ENCODE measurements at places on chromosomes 13 and 19.

GRCh38 chr19:10863107-10863717 lies 8.1 kb upstream of the CARM1 start:
- DNase-seq = no peak

DNA sequence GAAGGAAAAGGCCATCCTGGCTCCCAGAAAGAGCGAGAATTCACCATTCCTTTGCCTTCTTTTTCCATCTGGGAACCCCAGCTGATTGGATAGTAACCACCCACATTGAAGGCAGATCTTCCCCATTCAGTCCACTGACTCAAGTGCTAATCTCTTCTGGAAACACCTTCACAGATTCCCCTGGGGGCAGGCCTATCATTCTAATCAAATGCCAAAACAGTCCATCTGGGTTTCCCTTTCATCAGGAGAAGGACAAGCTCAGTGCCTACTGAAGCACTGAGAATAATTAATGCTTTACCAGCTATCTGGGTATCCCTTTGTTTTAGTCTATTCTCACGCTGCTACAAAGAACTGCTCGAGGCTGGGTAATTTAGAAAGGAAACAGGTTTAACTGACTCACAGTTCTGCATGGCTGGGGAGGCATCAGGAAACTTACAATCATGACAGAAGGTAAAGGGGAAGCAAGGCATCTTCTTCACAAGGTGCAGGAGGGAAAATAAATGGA lies 293.2 kb downstream of the ENOX1 start:
- no peak for DNase-seq

GRCh38 chr19:3838661-3839060 lies 30.2 kb downstream of the ZFR2 start:
- DNase-seq = no peak

GRCh38 chr13:102197193-102197592 lies 204.7 kb downstream of the FGF14 start:
- DNase-seq = no peak

DNA sequence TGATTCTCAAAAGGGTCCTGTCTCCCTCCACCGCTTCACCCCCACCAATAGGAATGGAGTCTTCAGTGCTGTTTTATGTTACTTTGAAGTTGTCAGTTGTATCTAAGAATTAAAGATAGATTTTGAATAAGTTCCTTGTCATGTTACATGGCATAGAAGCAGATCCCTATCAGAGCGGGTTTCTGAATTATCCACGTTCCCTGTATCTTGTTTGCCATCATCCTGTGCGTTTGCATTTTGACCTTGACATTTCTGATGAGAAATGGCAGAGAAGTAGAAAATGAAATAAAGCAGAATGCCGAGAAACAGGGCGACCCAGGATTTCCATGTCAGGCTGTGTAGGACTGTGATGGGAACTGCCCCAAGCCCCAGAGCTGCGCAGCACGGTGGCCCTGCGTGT lies 120.7 kb upstream of the RNF113B start:
- DNase-seq = no peak

DNA sequence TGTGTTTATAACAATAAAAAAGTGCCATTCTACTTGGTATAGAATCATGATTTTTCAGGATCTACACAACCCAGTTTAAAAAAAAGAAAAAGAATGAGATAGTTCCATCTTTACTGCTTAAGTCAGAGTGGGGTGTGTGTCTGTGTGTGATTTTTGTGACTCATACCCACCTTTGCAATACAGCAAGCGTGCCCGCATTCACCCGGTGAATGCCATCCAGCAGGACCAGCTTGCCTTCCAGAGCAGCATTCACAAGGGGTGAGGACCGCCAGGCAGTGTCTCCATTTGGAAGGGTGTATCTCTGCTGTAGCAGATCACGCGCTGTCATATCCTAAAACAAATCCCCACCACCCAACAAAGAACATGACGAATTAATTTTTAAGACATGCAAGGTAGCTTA lies 127.7 kb downstream of the VWA8 start:
- no peak for DNase-seq

GRCh38 chr19:17334414-17335409 lies at the start of gene ANO8:
Gene ANO8, minus strand, starts transcription at chr19:17334855. Its CDS starts 185 bp downstream, at chr19:17334670.
- peak; percentile 96 for DNase-seq

DNA sequence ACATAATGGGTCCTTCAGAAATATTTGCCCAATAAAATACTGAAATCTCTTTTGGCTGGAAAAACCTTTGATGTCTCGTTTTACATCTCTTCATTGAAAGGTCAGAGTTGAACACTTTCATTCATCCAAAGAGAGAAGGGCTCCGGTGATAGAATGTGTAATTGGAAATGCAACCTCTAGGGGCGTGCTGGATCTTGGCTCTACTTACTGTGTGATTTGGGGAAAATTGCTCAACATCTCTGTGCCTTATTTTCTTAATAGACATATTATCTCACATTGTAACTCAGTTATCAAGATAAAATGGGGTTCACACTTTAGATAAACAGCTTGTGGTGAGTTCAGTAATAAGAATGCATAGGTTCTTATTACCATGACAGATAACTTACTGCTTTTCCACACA lies 1444.1 kb downstream of the SLITRK5 start:
- no peak for DNase-seq

GRCh38 chr19:35483089-35483488 lies 7.2 kb downstream of the KRTDAP start:
- DNase-seq = no peak

GRCh38 chr19:42175952-42176648 lies 41.4 kb downstream of the DEDD2 start:
- peak; percentile 24 for DNase-seq

GRCh38 chr13:31089649-31090048 lies 72.1 kb downstream of the HSPH1 start:
- no peak for DNase-seq

DNA sequence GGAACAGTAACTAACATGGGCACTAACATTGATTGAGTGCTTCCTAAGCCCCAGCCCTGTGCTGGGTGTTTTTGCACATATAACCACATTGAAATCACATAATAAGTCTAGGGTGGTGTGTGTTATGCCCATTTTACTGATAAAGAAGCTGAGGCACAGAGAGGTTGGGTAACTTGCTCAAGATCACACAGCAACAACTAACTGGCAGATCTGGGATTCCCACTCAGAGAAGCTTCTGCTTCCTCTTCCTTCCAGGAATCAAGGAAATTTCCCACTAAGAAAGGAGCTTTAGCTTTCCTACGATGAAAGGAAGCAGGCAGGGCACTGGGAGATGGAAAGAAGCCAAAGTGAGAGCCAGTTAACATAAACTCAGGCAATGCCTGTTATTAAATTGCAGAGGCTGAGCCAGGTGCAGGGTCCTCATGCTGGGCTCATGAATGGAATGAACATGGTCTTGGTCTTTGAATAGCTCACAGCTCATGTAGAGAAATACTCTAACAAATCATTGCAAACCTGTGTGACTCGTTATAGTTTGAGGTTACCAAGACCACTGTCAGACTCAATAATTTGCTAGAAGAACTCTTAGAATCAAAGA lies 10.1 kb downstream of the SSC5D start:
- no peak for DNase-seq

DNA sequence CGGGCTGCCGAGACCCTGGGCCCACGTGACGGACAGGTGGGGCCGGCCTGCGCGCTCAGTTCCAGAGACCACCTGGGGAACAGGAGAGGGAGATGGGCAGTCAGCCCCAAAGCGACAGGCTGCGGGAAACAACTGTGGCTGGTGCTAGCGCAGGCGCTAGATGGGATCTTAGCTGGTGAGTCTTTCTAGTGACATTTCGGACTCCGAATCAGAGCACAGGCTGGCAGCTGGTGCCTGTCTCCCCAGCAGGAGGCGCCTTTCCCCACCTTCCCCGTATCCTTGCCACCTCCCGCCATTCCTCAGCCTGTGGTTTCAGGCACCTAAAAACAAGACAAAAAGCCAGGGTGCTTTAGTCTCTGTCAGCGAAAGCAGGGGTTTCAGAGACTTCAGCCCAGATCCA lies 19.4 kb upstream of the RANBP3 start:
- DNase-seq = no peak

- no peak for DNase-seq
These were observed 93.2 kb upstream of the SOX1 start for GRCh38 chr13:111973605-111974340.

DNA sequence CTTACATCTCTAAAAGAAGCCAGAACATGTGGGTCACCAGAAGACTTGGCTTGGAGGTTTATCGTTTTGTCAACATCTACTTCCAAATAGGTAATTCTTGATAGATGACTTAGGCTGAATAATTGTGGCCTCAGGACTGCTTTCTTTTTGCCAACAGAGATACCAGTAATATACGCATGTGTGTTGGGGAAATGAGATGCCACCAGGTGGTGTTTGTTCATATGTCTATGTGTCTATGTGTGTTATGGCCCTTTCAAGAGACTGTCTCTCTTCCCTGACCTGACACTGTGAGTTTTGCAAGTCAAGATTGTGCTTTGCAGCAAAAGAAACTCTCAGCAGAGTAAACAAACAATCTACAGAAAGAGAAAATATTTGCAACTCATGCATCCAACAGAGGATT lies 31.6 kb upstream of the METTL21C start:
- DNase-seq = no peak

- no peak for DNase-seq
These were observed 30.0 kb upstream of the NCCRP1 start for GRCh38 chr19:39166571-39167391.

DNA sequence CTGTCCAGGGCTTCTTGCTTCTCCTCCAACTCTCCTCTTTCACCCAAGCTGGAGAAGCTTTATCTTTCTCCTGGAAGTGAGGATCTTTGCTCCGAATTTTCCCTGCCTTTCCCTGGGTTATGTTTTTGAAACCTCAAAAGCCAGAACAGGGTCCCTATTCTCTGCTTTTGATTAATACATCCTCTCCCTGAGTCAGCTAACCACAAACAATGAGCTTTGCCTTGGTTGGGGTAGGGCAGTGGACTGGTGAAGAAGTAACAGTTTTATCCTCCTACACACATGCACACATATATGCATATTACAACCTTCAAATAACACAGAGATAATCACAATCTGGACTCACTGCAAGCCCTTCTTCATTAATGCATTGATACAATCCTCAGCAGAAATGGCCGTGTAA lies 44.6 kb downstream of the DLEU7 start:
- no peak for DNase-seq

GRCh38 chr13:61123538-61124289 lies 291.9 kb downstream of the PCDH20 start:
- DNase-seq = no peak

GRCh38 chr13:98743377-98743776 lies 9.1 kb downstream of the SLC15A1 start:
- no peak for DNase-seq

DNA sequence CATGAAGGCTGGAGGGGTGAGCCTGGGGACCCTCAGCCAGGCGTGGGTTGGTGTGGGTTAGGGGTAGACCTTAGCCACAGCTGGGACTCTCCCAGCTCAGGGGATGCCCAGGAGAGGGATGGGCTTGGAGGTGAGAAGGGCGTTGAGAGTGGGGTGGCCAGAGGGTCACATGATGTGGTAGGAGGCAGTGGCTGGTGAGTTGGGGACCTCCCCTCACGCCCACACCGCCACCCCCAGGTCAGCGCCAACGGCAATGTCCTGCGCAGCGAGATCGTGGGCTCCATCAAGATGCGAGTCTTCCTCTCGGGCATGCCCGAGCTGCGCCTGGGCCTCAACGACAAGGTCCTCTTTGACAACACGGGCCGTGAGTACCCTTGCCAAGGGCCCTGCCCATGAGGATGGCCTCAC lies 28.5 kb downstream of the AP1M1 start:
- DNase-seq = no peak

DNA sequence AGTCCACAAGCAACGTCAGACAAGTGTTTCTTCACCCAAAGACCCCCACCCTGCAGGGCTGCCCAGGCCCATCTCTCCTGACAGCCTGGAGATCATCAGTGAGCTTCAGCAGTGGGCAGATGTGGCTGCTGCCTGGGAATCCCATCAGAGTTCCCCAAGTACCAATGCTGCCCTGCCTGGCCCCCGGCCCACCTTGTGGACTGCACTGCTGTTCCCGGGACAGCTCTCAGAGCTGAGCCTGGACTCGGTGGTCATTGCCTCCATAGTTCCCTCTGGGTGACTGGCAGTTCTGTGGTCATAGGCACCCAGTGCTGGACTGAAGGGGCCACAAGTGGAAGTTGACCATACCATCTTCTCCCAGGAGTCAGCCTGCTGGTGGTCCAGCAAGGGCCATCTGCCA lies 24.5 kb upstream of the ZNF492 start:
- no peak for DNase-seq

DNA sequence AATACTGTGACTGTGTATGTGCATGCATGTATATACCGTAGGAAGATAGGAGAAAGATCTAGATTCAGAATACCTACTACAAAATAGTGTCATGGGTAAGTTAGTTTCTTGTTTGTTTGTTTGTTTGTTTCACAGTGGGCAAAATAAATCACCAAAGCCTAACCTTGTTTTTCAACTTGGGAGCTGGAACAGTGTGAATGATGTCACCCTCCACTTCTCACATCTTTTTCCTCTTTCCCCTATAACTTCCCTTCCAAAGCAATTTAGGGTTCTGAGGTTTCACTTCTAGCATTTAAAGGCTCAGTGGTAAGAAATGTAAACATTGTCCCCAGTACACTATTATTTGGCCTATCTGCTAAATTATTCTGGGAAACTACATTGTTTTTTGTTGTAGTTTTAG lies 5.4 kb downstream of the KCTD4 start:
- DNase-seq = no peak

DNA sequence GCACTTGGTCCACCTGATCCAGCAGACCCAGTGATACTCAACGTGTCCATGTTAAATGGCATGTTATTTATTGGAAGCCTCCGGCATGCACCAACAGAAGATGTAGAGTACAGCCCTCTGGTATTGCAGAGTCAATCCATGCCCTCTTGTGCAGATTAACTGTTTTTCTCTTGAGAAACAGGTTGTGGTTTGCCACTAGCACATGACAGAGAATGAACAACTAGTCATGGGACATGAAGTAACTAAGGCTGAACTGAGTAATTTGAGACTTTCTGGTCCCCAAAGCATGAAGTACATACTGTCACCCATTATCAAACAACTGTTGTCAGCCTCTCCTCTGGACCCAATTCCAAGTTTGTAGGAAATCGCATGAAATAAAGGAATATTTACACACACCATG lies 3.2 kb downstream of the ZNF562 start:
- no peak for DNase-seq

GRCh38 chr13:43132911-43133310 lies 109.5 kb downstream of the DNAJC15 start:
- DNase-seq = no peak

DNA sequence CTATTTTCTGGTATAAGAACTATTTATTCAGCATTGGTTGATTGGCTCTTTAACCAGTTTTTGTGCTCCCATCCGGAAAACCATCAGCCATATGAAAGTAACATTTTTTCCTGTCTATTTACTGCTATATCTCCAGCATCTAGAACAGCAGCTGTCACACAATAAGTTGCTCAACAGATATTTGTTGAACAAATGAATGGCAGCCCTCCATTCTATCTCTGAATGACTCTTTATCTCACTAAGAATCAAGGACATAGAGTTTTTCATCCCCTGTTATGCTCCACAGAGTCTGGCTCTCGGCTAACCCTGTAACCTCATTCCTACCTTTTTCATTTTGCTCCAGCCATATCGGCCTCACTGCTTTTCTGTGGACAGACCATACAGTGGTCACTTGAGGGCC lies 145.5 kb downstream of the SLITRK6 start:
- DNase-seq = no peak

- DNase-seq = no peak
These were observed 3.4 kb downstream of the PBX4 start for GRCh38 chr19:19615086-19615485.

- DNase-seq = peak; percentile 25
These were observed 21.8 kb downstream of the DCAF15 start for GRCh38 chr19:13974073-13974472.

Data from CD4-positive, alpha-beta memory T cell (primary cell).